ENCODE measurements at places on chromosomes 2 and 18. TPM values are rescaled to one million over a fixed set of nuclear protein-coding genes. Genes with fewer than 3 reads are reported as not detected.

DNA sequence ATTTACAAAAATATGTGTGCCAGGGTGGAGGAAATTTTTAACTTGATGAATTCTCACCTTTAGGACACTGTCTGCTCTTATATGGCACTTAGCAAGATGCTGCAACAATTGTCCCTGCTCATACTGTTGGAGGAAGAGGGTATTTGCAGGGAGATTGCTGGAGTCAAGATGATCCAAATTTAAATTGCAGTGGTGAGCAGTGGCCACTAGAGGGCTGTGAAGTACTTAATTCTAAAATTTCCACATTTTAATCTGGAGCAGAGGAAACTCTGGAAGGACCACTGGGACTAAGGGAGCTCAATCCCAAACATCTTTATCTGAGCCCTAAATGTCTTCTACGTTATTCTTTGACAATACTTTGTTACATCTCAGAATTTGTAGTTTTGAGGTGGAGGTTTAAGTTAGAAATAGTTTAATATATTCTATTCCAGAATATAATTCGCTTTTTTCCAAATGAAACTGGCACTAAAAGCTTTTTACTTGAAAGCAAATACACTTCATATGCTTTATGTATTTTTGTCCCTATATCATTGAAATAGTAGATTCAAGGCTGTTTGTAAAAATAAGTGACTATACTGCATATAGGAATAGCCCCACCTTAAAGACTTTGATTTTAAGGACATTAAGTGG lies 33.0 kb upstream of the PTH2R start:
- DNase-seq, result peak; percentile 33

GRCh38 chr18:28468901-28469300 lies 292.0 kb upstream of the CDH2 start:
- DNase-seq, result no peak

DNA sequence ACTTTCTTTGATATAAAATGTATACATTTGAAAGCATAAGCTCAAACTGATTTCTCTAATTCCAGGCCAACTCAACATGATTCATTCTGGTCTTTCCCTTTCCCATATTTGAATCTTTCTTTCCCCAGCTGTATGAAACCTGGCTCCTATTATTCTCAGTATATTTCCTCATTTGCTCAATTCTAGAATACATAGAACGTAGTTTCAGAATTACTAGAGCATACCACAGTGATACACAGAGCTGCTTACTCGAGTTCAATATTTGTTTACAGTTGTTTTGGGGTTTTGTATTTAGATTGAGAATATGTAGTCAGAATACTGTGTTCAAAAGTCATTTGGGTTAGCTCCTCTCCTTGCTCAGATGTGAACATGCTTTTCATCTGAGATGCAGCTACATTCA lies 43.0 kb downstream of the TNFRSF11A start:
- no peak for DNase-seq

Gene CIB4
- not detected for polyA plus RNA-seq

Gene ATP5F1A
- polyA plus RNA-seq, result 524 TPM
